ENCODE measurements at places on chromosomes 3 and 15. TPM values are rescaled to one million over a fixed set of nuclear protein-coding genes. Genes with fewer than 3 reads are reported as not detected.

CYP11A1 gene
- 0.26 TPM for total RNA-seq

- no peak for DNase-seq
These were observed 31.1 kb upstream of the INSYN1 start for GRCh38 chr15:73784291-73784690.

DNA sequence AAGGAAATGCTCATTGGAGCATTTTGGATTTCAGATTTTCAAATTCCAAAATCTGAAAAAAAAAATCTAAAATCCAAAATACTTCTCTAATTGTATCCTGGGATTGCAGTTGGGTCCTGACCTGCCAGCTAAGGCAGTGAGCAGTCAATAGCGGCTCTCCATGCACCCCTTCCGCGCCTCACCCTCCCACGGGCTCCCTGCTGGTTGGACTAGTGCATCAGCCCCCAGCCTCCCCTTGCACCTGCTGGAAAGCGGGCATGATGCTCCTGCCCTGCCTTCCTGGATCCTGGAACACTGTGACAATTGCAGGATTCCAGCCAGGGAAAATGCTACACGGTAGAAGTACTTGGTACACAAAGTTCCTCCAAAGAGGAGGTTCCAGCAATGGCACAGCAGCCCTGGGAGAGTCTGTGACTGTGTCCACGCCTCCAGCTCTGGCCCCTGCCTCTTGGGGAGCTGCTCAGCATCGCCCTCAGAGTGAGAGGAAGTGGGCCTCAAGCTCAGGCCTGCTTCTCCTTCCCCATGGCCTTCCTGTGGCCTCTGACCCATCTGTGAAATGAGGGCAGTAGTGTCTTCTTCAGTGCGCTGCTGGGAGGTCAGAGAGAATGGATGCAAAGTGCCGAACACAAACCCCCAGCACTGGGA, 39.5 kb upstream of the CHRNB4 start:
- DNase-seq, result no peak

DNA sequence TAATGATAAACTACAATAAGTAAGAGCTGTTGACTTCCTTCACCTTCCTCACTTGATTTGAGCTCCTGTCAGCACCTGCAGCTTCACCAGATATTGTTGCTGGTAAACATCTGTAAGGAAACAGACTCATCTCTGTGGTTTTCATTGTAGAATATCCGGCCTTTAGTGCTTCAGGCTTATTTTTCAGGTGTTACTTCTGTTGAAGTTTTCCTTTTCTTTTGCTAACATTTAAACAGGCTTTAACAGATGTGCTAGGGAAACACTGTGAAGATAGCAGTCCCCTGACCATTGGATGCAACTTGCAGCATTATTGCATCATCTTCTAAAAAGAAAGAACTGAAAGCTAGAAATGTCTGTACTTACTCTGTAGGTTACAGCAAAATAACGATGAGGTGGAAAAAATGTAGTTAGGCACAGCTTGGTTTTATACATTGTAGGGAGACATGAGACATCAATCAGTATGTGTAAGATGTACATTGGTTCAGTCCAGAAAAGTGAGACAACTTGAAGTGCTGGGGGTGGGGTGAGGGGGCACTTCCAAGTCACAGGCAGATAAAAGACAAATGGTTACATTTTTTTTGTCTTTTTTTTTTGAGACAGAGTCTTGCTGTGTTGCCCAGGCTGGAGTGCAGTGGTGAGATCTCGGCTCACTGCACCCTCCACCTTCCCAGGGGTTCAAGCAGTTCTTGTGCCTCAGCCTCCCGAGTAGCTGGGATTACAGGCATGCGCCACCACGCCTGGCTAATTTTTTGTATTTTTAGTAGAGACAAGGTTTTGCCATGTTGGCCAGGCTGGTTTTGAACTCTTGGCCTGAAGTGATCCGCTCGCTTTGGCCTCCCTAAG, 10.2 kb downstream of the EDEM1 start:
- DNase-seq, result peak; percentile 48

GRCh38 chr3:99407257-99407656, 231.1 kb upstream of the COL8A1 start:
- DNase-seq, result no peak

DNA sequence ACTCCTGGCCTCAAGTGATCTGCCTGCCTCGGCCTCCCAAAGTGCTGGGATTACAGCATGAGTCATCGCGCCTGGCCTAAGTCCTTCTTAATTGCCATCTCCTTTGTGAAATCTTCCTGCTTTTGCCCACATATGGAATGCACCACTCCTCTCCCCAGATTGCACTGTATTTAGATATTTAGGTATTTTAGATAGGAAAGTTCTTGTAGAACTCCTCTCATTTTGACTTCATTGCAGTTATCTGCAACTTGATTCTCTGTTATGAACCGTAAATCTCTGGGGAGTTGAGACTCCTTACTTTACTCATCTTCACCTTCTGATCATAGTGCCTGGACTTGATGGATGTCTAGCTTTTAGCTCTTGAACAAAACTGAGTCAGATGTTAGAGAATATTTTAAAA, 150.7 kb downstream of the AKAP13 start:
- no peak for DNase-seq

DNA sequence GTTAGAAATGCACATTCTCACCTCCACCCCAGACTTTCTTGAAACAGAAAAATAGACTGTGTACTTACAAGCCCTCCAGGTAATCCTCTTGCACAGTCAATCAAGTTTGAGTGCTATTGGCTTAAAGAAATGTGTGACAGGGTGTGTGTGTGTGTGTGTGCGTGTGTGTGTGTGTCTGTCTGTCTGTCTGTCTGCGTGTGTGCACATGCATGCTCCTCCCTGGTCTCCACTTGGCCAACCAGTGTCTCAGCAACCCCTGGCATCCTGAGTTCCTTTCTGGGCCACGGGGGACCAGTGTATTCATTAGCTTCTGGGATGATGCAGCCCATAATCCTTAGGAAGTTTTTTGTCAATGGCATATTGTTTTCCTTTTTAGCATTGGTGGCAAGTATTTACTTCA, 128.8 kb upstream of the IL12A start:
- no peak for DNase-seq

GRCh38 chr3:87000940-87001339, 10.0 kb upstream of the VGLL3 start:
- DNase-seq, result no peak
